ENCODE measurements at places on chromosomes 3 and 15.

DNA sequence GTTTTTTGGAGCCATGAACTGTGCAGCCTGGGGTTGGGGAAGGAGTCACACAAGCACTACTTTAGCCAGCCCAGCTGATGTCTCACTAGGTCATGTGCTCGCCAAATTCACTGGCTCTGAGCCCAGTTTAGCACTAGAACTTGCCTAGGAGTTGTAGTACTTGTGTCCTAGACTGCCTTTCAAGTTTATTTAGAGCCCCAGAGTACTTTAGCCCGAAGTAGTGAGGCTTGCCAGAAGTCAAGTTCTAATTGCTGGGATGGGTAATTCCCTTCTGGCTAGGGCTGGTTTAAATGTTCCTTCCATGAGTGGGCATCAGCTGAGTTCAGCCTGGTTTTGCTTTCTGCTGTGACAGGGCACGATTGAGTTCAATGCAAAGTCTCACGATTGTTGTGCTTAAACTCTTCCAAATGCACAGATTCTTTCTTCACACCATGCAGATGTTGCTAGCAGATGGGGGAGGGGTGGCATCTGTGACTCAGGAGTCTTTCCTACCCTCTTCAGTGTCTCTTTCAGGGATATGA lies 228.2 kb upstream of the ZPLD1 start:
- peak; percentile 66 for DNase-seq
- no peak overlapping the region for H3K4me3 ChIP-seq
- peaks cover 6% of the 10 kb centered on the region for H3K4me1 ChIP-seq
- H3K27ac ChIP-seq, result no peak overlapping the region
- no peaks in the 10 kb centered on the region for H3K27me3 ChIP-seq

GRCh38 chr15:96142498-96142897 lies 188.0 kb upstream of the NR2F2 start:
- no peaks in the 10 kb centered on the region for H3K27me3 ChIP-seq
- no peaks in the 10 kb centered on the region for H3K4me1 ChIP-seq
- no peak for DNase-seq
- H3K36me3 ChIP-seq, result no peaks in the 10 kb centered on the region

GRCh38 chr15:28116521-28117431 lies 17.7 kb upstream of the OCA2 start:
- DNase-seq, result no peak
- no peak overlapping the region for H3K4me3 ChIP-seq
- no peaks in the 10 kb centered on the region for H3K27me3 ChIP-seq
- peaks cover 7% of the 10 kb centered on the region for H3K4me1 ChIP-seq
- H3K27ac ChIP-seq, result no peak overlapping the region
- H3K36me3 ChIP-seq, result peaks cover 25% of the 10 kb centered on the region

DNA sequence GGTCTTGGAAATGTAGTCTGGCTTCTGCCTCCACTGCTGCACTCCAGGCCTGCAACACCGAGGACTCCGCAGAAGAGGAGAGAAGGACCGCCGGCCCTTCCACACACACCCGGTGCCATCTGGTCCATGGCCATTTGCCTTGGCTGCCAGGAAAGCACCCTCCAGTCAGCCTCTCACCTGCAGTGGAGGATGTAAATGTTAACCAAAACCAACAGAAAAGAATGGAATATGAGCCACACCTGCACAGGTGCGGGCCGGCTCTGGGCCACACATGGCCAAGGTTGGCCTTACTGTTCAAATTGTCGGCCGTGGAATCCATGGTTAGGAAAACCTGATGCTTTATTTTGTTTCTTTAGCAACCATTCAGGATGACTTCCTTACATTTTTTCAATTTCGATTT lies 178.3 kb upstream of the C2CD4B start:
- H3K4me3 ChIP-seq, result no peak overlapping the region
- no peaks in the 10 kb centered on the region for H3K4me1 ChIP-seq
- no peak overlapping the region for H3K27ac ChIP-seq
- no peak for DNase-seq
- H3K36me3 ChIP-seq, result no peaks in the 10 kb centered on the region

- no peaks in the 10 kb centered on the region for H3K36me3 ChIP-seq
- H3K27ac ChIP-seq, result no peak overlapping the region
- peaks cover 19% of the 10 kb centered on the region for H3K27me3 ChIP-seq
- DNase-seq, result no peak
- no peak overlapping the region for H3K4me3 ChIP-seq
Observed at GRCh38 chr3:139112230-139112558, 67.5 kb upstream of the PRR23C start.

DNA sequence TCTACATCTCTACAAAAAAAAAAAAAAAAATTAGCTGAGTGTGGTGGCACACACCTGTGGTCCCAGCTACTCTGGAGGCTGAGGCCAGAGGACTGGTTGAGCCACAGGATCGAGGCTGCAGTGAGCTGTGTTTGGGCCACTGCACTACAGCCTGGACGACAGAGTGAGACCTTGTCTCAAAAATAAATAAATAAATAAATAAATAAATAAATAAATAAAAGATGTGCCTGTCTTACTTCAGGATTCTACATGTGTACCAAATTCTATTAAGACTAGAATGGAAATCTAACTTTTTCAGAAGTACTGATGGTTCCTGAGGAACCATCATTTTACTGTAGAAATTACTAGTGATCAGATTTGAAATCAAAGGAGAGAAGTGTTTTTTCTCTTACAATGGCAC lies 51.9 kb downstream of the TTBK2 start:
- H3K27me3 ChIP-seq, result no peaks in the 10 kb centered on the region
- no peak for DNase-seq
- no peaks in the 10 kb centered on the region for H3K4me1 ChIP-seq
- H3K36me3 ChIP-seq, result no peaks in the 10 kb centered on the region
- no peak overlapping the region for H3K4me3 ChIP-seq
- no peak overlapping the region for H3K27ac ChIP-seq

DNA sequence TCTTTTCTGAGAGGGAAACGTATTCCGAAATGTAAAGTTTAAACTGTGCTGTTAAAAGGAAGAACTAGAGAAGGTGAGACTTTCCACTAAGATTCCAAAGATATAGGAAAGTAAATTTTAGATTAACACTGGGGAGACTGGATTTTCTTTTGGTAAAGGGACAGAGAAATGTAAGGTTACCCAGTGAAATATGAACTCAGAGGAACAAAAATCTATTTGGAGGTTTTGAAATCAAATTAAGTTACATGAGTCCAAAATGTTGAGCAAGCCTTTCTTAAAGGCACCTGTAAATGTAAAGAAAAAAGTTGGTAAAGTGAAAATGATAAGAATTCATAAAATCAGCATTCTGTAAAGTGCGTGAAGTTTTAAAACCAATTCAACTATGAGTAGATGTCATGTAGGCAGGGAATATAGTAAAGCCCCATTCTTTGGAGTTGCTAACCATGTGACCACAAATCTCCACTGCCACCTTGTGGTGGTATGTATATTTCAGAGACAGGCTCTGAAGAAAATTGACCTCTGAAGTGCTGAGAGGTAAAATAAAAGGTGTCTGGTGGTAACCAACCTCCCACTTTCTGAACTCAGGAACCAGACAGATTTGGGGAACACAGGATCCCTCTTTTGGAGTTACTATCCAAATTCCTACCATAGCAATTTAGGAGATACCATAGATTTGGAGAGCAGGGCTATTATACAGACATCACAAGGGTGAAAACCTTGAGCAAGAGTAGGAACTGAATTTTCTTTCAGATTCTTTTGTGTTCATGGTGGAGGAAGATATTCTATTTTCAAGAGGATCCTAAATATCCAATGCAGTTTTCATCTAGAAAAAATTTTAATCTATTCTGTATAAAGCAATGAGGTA lies 215.3 kb downstream of the ROBO2 start:
- no peaks in the 10 kb centered on the region for H3K36me3 ChIP-seq
- no peaks in the 10 kb centered on the region for H3K4me1 ChIP-seq
- no peaks in the 10 kb centered on the region for H3K27me3 ChIP-seq
- peak; percentile 12 for DNase-seq
- H3K27ac ChIP-seq, result no peak overlapping the region

- no peaks in the 10 kb centered on the region for H3K27me3 ChIP-seq
- H3K27ac ChIP-seq, result no peak overlapping the region
- no peaks in the 10 kb centered on the region for H3K4me1 ChIP-seq
- H3K36me3 ChIP-seq, result no peaks in the 10 kb centered on the region
- DNase-seq, result no peak
Observed at GRCh38 chr3:80914854-80915253, 846.6 kb downstream of the GBE1 start.

DNA sequence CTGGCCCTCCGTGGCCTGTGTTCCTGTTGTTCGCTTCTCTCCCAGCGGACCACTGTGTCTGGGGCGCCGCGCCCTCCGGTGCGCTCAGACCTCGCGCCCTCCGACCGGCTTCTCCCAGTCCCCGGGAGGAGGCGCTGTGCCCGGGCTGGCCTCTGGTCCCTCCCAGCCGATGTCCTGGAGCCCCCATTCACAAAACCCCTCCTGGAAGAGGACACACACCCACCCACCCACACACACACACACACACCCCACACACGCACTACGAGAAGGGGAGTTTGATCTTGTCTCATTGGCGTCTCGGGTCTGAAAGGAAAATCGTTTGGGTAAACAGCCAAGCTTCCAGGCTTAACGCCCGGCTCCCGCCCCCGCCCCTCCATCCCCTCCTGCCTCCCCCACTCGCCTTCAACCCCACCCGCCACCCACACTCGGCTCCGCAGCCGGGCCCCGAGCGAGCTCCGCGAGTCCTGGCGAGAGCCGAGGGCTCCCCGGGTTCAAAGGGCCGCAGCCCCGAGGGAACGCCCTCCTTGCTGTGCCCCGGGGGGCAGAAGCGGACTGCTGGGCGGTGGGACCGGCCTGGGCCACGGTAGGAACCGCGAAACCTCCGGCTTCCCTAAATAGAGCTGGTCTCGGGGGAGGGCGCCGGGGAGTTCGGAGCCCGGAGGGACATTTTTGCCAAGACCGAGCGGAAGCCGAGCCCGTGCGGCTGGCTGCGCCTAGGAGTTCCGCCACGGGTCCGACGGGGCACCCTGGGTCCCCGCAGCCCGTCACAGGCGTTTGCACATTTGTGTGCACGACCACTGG lies 23.6 kb downstream of the NR2F2 start:
- H3K4me3 ChIP-seq, result peak overlapping the region; percentile 53
- no peaks in the 10 kb centered on the region for H3K27me3 ChIP-seq
- no peak for DNase-seq
- peaks cover 12% of the 10 kb centered on the region for H3K36me3 ChIP-seq
- peaks cover 67% of the 10 kb centered on the region for H3K4me1 ChIP-seq

GRCh38 chr15:33296856-33297255 lies 13.9 kb upstream of the RYR3 start:
- H3K4me1 ChIP-seq, result peaks cover 12% of the 10 kb centered on the region
- DNase-seq, result no peak
- H3K4me3 ChIP-seq, result no peak overlapping the region
- H3K27ac ChIP-seq, result no peak overlapping the region
- peaks cover 6% of the 10 kb centered on the region for H3K27me3 ChIP-seq
- no peaks in the 10 kb centered on the region for H3K36me3 ChIP-seq

- H3K27ac ChIP-seq, result no peak overlapping the region
- no peaks in the 10 kb centered on the region for H3K4me1 ChIP-seq
- no peaks in the 10 kb centered on the region for H3K27me3 ChIP-seq
- H3K36me3 ChIP-seq, result no peaks in the 10 kb centered on the region
Observed at GRCh38 chr3:132210476-132211346, 106.5 kb upstream of the ACP3 start.

GRCh38 chr3:134027631-134028030 lies 2.1 kb downstream of the SLCO2A1 start:
- H3K4me1 ChIP-seq, result peaks cover 6% of the 10 kb centered on the region
- H3K27me3 ChIP-seq, result peaks cover 11% of the 10 kb centered on the region
- no peaks in the 10 kb centered on the region for H3K36me3 ChIP-seq
- no peak overlapping the region for H3K4me3 ChIP-seq

DNA sequence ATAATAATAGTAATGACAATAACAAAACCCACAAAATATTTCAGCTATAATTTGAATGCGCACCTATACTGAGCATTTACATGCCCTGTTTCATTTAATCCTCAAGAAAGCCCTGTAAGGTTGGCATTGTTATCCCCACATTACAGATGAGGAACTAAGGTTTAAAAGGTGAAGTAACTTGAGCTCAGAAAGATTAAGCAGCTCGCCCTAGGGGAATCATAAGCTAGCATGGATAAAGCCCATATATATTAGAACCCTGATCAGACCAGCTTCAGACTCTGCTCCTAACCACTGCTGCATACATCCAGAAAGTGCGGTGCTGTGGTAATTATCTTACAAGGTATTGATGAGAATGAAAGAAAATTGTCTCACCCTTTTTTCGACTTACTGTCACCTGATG lies 141.1 kb upstream of the CGNL1 start:
- H3K4me1 ChIP-seq, result peaks cover 15% of the 10 kb centered on the region
- no peaks in the 10 kb centered on the region for H3K27me3 ChIP-seq
- H3K36me3 ChIP-seq, result peaks cover 26% of the 10 kb centered on the region
- H3K4me3 ChIP-seq, result no peak overlapping the region

GRCh38 chr3:155512175-155512866 lies 218.8 kb upstream of the STRIT1 start:
- H3K27me3 ChIP-seq, result no peaks in the 10 kb centered on the region
- H3K27ac ChIP-seq, result no peak overlapping the region
- no peaks in the 10 kb centered on the region for H3K36me3 ChIP-seq
- H3K4me3 ChIP-seq, result no peak overlapping the region
- no peak for DNase-seq

DNA sequence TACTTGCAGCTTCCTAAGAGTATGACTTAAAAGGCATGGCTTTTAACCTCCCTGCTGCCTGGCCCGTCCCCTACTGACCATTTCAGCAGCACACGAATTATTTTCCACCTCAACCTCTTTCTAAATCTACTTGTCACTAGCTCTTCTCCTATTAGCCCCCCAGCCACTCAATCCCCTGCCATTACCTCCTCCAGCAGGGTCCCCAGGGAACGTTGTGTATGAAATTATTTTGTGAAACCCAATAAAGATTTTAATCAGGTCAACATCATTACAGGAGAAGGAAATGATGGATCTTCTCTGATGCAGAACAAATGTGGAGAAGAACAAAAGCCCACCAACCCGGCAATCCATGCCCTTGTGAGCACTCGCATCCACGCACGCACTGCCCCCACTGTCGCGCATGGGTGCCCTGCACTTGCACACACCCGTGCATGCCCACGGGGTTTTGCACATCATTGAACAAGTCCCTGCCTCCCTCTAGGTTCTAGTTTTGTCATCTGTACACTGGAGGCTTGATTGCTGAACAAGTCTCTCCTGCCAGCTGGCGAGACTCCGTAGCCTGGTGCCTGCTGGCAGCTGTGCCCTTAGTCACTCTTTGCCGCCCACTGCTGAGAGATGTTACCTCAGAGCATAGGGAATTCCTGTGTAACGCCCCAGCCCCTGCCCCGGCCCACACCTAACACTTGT lies 51.6 kb downstream of the LINGO1 start:
- H3K27me3 ChIP-seq, result peaks cover 5% of the 10 kb centered on the region
- no peak for DNase-seq

GRCh38 chr15:101391981-101392640 lies 97.1 kb upstream of the SNRPA1 start:
- H3K4me1 ChIP-seq, result no peaks in the 10 kb centered on the region
- H3K4me3 ChIP-seq, result no peak overlapping the region
- no peaks in the 10 kb centered on the region for H3K27me3 ChIP-seq

DNA sequence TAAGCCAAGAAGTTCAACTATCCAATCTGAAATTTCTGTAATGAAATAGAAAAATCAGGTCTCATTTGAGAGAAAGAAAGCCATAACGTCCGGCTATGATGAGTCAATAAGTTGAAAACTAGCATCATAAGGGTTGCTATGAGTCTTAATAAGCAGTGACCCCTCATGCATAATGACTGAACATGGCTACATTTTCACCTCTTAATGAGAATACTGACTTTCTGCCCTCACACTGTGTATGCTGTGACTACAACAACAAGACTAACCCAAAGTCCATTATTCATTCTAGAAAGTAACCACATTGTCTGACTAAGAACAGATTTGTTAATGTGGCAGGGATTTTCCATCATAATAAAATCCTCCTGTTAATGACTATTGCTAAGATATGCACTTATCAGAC lies 884.0 kb upstream of the CADM2 start:
- no peak overlapping the region for H3K27ac ChIP-seq
- no peaks in the 10 kb centered on the region for H3K4me1 ChIP-seq
- no peaks in the 10 kb centered on the region for H3K27me3 ChIP-seq
- H3K4me3 ChIP-seq, result no peak overlapping the region
- no peaks in the 10 kb centered on the region for H3K36me3 ChIP-seq

All from astrocyte (in vitro differentiated cells and primary cell).